Mesothelial cell of epicardium (in vitro differentiated cells): ENCODE measurements at places on chromosomes 7 and 10. TPM values are rescaled to one million over a fixed set of nuclear protein-coding genes. Genes with fewer than 3 reads are reported as not detected.

DNA sequence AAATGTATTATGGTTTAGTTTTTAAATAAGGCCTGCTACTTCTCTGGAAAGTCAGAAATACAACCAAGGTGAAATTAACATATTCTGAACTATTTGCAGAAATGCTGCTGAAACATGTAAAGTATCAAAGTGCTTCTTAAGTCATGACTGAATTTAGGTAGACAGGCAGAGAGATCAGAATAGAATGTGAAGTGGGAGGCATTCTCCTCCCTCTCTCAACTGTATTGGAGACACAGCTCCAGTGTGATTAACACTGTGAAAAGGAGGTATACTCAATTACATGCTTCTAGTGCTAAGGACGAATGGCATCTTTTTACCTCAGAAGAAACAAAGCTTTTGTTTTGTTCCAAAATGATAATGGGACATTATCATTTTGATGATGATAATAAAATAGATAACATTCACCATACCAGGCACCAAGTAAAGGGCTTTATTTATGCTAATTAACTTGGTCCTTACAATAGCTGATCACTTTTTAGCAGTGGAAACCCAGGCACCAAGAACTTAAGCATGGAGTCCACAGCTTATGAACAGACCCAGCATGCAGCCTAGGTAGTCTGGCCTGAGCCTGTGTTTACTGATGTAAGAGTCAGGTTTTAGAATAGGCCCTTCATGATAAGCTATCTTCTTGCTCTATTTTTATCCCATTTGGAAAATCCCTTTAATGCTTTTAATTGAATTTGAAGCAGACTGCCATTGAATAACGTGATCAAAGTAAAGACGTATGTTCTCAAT, 26.0 kb downstream of the PPP1R9A start:
- no peak for DNase-seq

Gene NUTM2D
- 10.1 to 11.2 TPM (median 11.0 TPM) in 3 replicates for total RNA-seq

DNA sequence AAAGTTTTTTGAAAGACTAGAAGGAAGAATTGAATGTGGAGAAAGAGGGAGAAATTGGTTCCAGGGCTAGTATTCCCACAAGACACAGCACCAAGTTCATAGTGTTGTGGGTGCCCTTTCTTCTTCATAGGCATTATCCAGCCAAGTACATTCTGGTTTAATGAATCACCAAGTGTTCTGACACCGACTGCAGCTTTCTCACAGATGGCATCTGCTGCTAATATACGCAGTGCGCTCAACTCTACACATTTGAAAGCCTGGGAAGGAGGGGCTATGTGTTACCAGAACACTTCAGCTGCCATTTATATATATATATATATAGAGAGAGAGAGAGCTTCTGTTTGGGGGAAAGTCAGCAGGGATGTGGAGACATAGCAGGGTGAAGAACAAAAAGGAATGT, 1168.4 kb downstream of the GATA3 start:
- no peak for DNase-seq

GRCh38 chr7:16587129-16587528, 58.4 kb downstream of the ANKMY2 start:
- no peak for DNase-seq
